ENCODE measurements at places on chromosomes 11 and 22. TPM values are rescaled to one million over a fixed set of nuclear protein-coding genes. Genes with fewer than 3 reads are reported as not detected.

Gene RIBC2
- total RNA-seq = 0.30 TPM

DNA sequence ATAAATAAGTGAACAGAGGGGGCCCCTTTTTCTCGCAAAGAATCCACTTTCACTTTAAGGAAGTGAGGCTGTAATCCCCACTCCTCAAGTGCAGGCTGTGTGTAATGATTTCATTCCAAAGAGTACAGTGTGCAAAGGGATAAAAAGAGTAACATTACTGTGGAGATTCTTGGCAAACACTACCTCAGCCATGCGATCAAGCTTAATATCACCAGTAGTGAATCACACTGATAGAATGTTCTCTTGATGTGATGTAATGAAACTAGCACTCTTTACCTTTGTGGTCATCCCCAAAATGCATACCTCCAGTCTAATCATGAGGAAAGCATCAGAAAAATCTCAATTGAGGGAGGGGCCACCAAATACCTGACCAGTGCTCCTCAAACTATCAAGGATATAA, 246.1 kb upstream of the CHORDC1 start:
- H3K36me3 ChIP-seq = no peaks in the 10 kb centered on the region
- no peaks in the 10 kb centered on the region for H3K4me1 ChIP-seq
- H3K4me3 ChIP-seq = no peak overlapping the region
- DNase-seq = no peak
- H3K27ac ChIP-seq = no peak overlapping the region

Gene PKP3
- 0.65 TPM for total RNA-seq

Gene UCP3
- 4.0 TPM for total RNA-seq

- no peak for DNase-seq
- no peak overlapping the region for H3K27ac ChIP-seq
- no peaks in the 10 kb centered on the region for H3K4me1 ChIP-seq
- no peak overlapping the region for H3K4me3 ChIP-seq
- no peaks in the 10 kb centered on the region for H3K27me3 ChIP-seq
Measured at GRCh38 chr11:86287468-86287796, 14.6 kb upstream of the HIKESHI start.

Gene XKR3
- total RNA-seq = not detected

GRCh38 chr22:27676545-27677213, 124.9 kb downstream of the MN1 start:
- H3K27ac ChIP-seq = no peak overlapping the region
- DNase-seq = no peak
- H3K4me1 ChIP-seq = no peaks in the 10 kb centered on the region
- H3K36me3 ChIP-seq = no peaks in the 10 kb centered on the region

DNA sequence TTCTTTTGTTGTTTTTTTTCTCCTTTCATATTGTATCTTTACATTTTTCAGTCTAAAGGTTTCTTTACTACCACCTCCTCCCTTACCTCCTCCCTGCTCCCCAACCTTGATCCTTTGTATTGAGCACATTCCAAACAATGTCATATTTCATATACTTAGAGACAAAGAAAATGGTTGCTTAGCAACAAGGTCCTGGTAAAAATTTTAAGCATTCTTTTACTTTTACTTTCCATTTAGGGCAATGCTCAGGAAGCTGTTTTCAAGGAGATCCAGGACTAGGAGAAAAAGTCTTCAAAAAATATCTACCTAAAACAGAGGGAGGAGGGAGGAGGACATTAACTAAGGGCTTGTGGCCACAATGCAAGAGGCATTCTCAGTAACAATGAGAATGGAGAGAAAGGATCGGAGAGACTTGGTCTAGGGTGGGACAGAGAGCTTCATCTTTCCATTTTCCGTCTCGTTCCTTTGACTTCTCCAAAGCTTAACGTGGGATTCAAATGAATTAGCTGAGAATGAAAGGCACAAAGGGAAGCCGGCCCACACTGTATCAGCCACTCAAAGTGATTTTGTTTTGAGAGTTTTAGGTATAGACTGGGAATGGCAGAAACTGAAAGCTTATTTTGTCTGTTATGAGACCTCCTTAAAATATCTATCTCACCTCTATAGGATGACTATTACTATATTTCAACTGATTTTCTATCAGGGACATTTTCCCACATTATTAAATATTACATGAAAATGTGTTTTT, 455.7 kb downstream of the RAB38 start:
- no peak overlapping the region for H3K4me3 ChIP-seq
- no peak for DNase-seq
- no peaks in the 10 kb centered on the region for H3K4me1 ChIP-seq

DNA sequence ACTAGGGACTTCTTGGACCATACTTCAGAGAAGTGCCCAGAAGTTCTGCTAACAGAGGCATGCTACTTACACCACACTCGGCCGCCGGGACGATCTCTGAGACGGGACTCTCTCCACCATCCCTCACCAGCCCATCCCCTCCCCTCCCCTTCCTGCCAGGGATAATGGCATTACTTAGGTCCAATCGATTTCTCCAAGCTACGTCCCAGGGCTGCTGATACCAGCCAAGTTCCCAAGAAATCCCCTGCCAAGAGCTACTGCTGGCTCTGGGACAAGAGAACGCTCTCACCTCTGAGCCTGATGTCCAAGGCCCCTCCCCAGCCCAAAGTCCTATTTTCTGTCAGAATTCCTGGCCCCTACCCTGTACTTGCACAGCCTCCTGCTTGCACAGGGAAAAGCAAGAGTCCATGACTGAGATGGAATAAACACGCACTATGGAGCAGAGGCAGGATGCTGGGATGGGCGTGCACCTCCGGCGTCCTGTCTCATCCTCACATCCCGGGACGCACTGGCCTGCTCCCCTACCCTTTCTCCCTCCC, 42.7 kb downstream of the GDPD5 start:
- H3K27ac ChIP-seq = no peak overlapping the region
- DNase-seq = no peak
- no peak overlapping the region for H3K4me3 ChIP-seq
- no peaks in the 10 kb centered on the region for H3K27me3 ChIP-seq
- no peaks in the 10 kb centered on the region for H3K4me1 ChIP-seq
- no peaks in the 10 kb centered on the region for H3K36me3 ChIP-seq

Gene SIPA1
- total RNA-seq = 57.8 TPM

GRCh38 chr11:910044-910588, 494 bp downstream of the CHID1 start:
- H3K27me3 ChIP-seq = no peaks in the 10 kb centered on the region
- no peaks in the 10 kb centered on the region for H3K36me3 ChIP-seq
- H3K4me1 ChIP-seq = peaks cover 28% of the 10 kb centered on the region

DNA sequence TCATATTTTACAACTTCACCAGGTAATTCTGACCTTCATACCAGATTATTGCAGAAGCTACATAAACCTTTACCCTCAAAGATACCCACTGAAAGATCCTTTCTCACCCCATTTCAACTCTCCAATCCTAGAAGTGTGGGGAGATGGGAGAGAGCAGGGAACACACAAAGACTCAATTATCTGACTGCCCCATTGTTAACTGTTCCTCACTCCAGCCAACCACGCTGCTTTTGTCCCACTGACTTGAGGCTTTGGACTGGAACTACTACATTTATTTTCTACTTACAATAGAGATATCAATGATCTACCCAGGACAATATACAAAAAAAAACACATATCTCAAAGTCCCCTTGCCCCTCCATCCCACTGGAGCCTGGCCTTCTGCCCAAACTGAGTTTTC, 44.7 kb upstream of the SLN start:
- DNase-seq = no peak
- H3K27ac ChIP-seq = no peak overlapping the region
- H3K36me3 ChIP-seq = no peaks in the 10 kb centered on the region
- H3K27me3 ChIP-seq = peaks cover 3% of the 10 kb centered on the region

Gene MUC15
- total RNA-seq = not detected

Gene UBXN1
- 99.1 TPM for total RNA-seq

DNA sequence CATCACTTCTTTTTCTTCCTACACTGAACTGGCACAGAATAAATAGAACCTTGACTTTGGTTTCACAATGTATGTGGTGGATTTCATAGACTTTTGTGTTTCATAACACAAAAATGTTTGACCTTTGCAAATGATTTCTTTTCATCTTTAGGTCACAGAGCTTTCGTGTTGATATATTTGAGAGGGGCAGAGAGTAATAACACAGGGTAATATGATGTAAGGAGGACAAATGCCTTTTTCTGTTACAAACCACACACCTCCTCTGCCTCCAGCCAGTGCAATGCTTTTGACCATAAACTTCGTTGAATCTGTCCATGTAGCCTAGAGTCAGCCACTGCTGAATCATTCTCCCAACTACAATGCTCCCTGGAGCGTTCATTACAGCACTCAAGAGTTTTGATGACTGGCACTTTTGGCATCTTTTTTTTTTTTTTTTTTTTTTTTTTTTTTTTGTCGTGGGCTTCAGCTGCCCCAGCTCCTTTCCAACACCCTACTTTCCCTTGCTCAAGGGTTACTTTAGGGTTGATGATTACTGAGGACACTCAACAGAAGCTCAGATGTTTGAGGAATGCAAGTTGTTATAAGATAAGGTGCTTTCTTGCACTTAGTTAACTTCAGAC, 11.4 kb upstream of the CAT start:
- peak overlapping the region; percentile 48 for H3K27ac ChIP-seq
- no peaks in the 10 kb centered on the region for H3K4me1 ChIP-seq
- no peaks in the 10 kb centered on the region for H3K27me3 ChIP-seq
- H3K36me3 ChIP-seq = no peaks in the 10 kb centered on the region
- H3K4me3 ChIP-seq = no peak overlapping the region
- DNase-seq = no peak

DNA sequence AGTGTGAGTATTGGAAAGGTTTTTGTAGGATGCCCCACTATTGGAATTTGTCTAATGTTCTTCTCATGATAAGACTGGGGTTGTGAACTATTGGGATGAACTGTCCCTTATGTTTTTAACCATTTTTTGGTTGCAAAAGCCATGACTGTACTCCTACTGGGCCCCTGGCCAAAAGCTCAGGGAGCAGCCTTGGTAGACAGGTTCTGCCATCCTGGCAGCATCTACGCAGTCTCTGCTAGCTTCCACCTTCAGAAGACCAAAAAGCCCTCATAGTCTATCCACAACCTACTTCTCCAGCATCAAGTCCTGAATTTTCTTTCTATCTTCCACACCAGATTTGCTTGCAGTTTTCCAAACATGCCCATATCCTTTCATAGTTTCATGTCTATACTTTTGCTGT, 211.8 kb downstream of the TENM4 start:
- H3K27ac ChIP-seq = no peak overlapping the region
- no peaks in the 10 kb centered on the region for H3K4me1 ChIP-seq
- no peaks in the 10 kb centered on the region for H3K27me3 ChIP-seq

DNA sequence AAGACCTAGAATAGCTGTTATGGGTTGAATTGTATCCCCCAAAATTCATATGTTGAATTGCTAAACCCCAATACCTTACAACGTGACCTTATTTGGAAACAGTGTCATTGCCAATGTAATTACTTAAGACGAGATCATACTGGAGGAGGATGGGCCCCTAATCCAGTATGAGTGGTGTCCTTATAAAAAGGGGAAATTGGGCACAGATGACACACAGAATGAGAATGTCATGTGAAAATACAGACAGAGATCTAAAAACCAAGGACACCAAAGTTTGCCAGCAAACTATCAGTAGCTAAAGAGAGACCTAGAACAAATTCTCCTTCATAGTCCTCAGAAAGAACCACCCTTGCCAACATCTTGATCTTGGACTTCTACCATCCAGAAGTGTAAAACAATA, 127.7 kb downstream of the ATXN10 start:
- H3K4me3 ChIP-seq = no peak overlapping the region
- no peaks in the 10 kb centered on the region for H3K27me3 ChIP-seq
- H3K4me1 ChIP-seq = no peaks in the 10 kb centered on the region
- H3K36me3 ChIP-seq = no peaks in the 10 kb centered on the region
- no peak for DNase-seq

DNA sequence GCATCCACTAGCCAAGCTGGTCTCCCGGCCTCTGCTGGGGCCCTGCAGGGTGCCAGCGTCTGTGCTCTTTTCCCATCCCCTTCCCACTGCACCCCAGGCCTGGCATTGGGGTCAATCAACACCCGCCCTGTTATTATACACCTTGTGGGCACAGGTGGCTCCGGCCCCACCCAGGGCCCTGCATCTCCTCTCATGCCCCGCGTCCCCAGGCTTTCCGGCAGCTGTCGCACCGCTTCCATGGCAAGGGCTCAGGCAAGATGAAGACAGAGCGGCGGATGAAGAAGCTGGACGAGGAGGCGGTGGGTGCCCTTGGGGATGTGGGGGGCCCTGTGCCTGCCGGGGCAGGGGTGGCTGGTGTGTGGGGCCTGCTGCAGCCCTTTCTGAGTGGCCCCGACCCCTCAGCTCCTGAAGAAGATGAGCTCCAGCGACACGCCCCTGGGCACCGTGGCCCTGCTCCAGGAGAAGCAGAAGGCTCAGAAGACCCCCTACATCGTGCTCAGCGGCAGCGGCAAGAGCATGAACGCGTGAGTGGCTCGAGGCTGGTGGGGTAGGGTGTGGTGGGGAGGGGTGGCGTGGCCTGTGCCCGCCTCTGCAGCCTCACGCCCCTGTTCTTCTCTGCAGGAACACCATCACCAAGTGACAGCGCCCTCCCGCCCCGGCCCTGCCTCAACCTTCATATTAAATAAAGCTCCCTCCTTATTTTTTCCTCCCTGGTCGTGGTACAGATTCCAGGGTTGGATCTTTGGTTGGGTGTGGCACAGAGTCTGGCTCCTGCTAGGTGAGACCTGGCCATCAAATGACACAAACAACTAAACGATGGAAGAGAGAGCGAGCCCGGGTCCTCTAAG, 17.1 kb downstream of the SART1 start:
- no peaks in the 10 kb centered on the region for H3K4me1 ChIP-seq
- H3K27me3 ChIP-seq = no peaks in the 10 kb centered on the region
- H3K4me3 ChIP-seq = no peak overlapping the region
- H3K36me3 ChIP-seq = peaks cover 35% of the 10 kb centered on the region
- no peak for DNase-seq

DNA sequence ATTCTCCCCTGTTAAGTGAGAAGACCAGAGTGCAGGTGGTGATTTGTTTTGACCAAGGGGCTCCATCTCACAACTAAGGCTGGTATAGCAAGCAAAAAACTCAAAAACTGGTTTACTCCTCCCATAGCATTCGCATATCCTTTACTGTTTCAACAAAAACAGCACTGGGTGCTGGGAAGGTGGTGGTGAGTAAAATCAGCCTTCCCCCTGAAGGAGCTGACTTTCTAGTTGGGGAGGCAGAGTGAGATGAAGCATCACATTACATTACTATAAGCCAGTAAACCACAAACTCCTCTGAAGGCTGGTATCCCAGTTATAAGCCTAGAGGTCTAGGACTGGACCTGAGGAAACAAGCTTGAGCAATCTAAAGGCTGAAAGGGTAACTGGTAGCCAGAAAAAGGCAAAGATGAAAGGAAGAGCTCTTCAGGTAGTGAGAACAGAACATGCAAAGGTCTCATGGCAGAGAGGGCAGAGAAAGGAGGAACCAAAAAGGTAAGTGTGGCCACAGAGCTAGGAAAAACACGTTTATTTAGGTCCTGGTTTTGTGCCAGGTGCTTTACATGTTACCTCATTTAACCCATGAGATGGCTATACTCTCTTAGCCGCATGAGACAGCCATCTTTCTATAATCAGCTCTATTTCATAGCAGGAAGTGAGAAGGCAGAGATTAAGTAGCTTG, 22.3 kb downstream of the TMEM123 start:
- H3K36me3 ChIP-seq = no peaks in the 10 kb centered on the region
- no peaks in the 10 kb centered on the region for H3K4me1 ChIP-seq
- DNase-seq = no peak
- no peak overlapping the region for H3K4me3 ChIP-seq

Data from adrenal gland (tissue), 19 donors.